ENCODE measurements at places on chromosomes 3 and 15. TPM values are rescaled to one million over a fixed set of nuclear protein-coding genes. Genes with fewer than 3 reads are reported as not detected.

DNA sequence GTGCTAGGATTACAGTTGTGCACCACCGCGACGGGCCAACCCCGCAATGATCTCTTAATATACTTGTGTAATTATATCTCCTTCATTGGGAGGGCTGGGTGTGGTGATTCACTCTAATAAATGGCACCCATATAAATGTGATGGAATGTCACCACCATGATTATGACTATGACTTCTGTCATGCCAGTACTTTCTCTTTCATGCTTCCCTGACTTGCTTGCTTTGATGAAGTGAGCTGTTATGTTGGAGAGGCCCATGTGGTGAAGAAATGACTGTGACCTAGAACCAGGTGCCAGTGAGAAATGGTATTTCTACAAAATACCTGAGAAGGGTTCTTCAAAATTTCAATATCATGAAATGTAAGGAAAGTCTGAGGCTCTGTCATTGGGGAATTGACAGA is 24.4 kb upstream of the TP63 start:
- DNase-seq, result no peak

- DNase-seq, result no peak
Measured at GRCh38 chr3:16720367-16720940, 115.2 kb upstream of the DAZL start.

- DNase-seq, result no peak
Measured at GRCh38 chr15:55254916-55255679, 34.5 kb downstream of the RAB27A start.

DNA sequence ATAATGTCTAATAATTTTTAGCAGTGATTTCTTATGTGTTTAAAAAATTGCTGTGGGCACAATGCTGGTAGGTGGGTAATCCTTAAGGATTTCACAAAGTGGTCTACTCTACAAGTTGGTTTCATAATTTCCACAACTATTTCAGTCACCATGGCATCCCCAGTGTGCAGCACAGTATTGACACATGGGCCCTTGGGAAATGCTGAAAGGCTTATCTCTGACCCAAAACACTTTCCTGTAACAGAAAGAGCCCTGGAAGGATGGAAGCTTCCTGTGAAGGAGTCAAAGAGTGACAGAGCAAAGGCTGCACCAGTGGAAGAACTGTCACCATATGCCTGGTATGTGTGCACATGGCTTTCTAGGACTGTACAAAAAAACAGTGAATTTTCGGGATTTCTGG is 153.7 kb downstream of the ANO10 start:
- peak; percentile 12 for DNase-seq

- peak; percentile 77 for DNase-seq
Measured at GRCh38 chr3:56125358-56126005, 342.8 kb downstream of the ERC2 start.

GRCh38 chr3:197734667-197735318 is 1.9 kb downstream of the RUBCN start:
- DNase-seq, result no peak

- no peak for DNase-seq
Measured at GRCh38 chr15:85401108-85401774, 20.8 kb downstream of the AKAP13 start.

DNA sequence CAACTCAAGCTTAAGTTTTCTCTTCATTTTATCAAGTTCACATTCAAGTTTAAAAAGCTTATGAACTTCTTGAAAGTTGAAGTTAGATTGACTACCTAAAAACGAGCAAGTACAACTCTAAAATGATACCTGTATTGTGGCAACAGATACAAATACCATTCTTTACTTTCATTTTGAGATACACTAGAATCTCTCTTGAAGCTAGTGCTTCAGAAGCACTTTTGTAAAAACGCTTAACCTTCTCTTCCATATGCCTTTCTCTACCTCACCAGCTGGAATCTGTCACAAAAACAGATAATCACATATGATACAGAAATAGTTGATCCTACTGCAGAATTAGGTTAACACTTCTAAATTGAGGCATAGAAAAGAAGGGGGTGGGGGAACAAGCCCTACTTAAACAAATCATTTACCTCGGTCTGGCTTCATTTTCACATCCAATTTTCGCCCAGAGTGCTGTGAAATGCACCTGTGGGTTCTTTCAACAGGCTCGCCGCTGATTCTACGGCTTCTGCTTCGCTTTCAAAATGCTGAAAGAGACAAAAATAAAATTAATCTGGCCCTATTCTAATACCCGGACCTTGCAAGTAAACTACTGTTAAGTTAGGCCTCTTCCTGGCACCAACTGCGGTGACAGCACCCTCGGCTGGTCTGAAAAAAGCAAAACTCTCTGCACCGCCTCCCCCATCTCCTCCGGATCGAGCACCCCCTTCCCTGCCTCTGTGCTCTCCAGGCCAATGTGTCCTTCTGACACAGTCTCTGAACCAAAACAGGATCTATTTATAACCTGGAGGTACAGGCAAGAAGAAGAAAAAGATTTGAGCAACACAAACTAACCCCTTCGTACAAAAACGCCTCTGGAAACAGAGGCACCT is 1.4 kb downstream of the ATOSA start:
- peak; percentile 71 for DNase-seq

DNA sequence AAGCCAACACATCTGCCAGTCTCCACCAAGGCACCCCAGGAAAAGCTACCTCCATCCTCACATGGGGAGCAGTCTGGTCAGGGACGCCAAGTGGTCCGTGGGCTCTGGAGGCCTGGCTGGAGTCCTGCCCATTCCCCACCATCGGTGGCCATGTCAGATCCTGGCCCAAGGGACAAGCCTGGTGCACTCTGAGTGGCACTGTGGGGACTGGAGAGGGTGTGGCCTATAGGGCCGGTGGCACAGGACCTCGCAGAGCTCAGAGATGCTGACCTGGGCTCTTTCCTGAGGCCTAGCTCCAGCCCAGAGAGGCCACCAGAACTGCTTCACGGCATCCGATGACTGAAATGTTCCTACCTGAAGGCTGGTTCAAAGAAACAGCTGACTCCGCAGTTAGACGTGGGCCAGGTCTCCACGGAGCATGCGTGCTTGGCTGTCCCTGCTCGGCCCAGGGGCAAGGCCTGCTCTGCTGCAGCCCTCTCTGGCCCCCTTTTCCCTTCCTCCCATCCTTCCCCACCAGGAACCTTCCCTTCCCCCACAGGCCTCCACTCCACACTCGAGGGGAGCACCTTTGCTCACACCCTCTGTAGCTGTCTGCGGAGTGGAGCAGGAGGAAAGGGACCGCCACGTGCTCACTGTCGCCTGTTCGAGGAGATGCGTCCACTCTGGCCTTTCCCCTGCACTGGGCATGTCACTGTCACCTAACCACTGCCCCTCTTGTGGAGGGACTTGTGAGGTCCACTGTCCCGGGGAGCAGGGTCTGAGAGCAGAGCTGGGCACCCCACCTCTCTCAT is 119.3 kb downstream of the CHSY1 start:
- no peak for DNase-seq

DNA sequence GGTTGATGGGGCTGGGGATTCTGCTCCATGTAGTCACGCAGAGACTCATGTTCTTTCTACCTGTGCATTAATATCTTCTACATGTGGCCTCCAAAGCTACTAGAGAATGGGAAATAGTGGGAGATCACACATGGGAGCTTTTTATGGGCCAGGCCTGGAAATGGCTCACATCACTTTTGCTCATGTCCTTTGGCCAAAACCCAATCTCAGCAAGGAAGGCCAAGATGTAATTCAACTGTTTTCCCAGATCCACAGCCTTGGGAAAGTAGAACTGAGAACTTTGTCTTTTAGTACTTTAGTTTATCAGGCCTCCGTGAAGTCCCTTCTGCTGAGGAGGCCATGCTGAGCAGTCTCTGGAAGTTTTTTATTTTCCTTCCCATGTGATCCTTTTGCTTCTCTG is 73.2 kb upstream of the SLC4A7 start:
- DNase-seq, result no peak

DNA sequence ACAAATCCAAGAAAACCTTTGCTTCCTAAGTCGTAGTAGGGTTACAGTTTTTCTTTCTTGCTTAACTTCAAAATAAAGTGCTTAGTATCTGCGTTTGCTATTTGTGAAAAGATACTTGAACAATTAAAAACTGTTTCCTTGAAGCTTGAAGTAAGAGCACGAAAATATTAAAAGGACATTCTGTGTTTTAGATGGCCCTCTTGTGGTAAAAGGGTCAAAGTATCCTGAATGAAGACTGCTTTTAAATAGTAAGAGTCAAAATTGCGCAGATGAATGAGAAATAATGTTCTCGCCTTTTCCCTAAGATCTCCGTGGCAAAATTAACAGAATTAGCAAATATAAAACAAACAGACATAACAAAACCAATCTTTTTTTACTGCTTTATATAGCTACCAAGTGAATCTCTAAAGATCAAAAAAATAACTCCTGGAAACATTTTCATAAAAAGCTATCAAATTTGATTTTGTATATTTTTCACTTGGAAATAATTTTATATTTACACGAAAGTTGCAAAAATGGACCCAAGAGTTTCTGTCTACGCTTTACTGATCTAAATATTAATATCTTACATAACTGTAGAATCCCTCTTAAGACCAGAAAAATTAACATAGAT is 175.4 kb downstream of the MBNL1 start:
- DNase-seq, result peak; percentile 71

- no peak for DNase-seq
Measured at GRCh38 chr3:11455956-11456355, 183.8 kb downstream of the ATG7 start.

- DNase-seq, result no peak
Measured at GRCh38 chr15:26661748-26662147, 111.1 kb downstream of the GABRB3 start.

GRCh38 chr3:165837058-165837525 is at the start of gene BCHE:
Gene BCHE (minus strand): TSS chr3:165837423. CDS start chr3:165831033, 6,390 bp downstream.
- no peak for DNase-seq

DNA sequence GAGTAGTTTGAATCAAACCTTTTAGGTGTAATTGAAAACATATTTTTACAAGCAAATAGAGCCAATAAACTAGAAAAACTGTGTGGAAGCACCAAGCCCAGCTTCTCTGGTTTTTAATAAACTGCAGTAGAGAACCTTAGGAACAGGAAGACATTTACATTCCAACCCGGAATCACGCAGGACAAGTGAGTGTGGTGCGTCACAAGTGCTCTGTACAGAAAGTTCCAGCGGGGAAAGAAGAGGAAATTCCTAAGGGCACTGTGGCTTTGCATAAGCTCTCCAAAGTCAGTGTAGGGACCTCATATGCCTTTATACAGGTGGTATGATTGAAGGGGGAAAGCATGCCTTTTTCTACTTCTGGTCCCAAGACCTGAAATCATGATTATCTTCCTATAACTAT is 21.6 kb downstream of the COL8A1 start:
- DNase-seq, result no peak

GRCh38 chr3:130839813-130840212 is 54.1 kb upstream of the ATP2C1 start:
- DNase-seq, result peak; percentile 76

- DNase-seq, result no peak
Measured at GRCh38 chr15:31448635-31448979, 122.0 kb downstream of the KLF13 start.

- no peak for DNase-seq
Measured at GRCh38 chr15:28989239-28989830, 103.6 kb downstream of the APBA2 start.

- DNase-seq, result peak; percentile 49
Measured at GRCh38 chr15:65791335-65792137, 557 bp downstream of the DENND4A start.

DNA sequence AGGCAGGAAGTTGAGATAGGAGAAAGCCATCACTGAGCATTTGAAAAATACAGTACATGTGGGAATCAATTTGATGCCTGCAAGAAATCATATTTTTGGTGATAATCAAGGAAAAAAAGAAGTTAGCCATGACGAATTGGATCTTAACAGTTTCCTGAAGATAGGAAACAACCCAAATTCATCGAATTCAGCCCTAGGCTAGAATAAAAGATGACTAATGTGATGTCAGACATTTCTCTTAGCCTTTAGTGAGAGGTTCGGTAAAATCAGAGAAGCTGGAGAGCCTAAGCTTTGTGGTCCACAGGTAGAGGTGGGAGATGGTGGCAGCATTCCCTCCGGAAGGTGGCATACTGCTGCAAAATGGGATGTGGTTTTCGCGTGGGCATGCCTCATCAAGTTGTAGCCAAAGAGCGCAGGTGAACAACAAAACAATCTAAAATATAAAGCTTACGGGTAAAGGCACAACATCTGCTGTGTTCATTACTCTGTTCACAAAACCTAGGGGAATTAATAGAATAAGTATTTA is 144.1 kb upstream of the ALCAM start:
- no peak for DNase-seq

GRCh38 chr15:80015156-80015555 is 44.2 kb upstream of the BCL2A1 start:
- DNase-seq, result no peak

GRCh38 chr3:167162083-167162482 is 218.0 kb downstream of the ZBBX start:
- DNase-seq, result no peak

DNA sequence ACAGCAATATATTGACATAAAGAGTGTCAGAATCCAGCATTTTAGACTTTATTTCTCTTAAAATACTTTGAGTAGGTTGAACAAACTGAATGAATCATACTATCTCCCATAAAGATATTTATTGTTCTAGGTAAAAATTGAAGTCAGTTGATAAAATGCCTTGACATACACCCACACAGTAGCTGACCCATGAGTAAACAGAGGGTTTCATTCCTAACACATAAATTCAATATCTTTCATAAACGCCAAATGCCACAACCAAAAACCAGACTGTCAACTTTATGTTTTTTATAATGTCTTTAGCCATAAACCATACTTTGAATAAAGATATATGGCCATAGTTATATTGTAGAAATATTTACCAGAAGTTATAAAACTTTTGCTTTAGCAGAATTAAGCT is 742.4 kb downstream of the NAALADL2 start:
- DNase-seq, result no peak

DNA sequence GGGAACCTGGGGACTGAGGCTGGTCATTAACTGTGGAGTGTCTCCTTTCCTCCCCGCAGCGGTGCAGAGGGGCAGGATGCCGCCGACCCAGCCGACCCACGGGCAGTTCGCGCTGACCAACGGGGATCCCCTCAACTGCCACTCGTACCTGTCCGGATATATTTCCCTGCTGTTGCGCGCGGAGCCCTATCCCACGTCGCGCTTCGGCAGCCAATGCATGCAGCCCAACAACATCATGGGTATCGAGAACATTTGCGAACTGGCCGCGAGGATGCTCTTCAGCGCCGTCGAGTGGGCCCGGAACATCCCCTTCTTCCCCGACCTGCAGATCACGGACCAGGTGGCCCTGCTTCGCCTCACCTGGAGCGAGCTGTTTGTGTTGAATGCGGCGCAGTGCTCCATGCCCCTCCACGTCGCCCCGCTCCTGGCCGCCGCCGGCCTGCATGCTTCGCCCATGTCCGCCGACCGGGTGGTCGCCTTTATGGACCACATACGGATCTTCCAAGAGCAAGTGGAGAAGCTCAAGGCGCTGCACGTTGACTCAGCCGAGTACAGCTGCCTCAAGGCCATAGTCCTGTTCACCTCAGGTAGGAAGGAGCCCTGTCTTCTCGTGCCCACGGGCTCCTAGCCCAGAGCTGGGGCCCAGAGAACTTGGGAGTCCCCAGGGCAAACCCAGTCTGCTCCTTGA is 3.7 kb downstream of the NR2F2 start:
- no peak for DNase-seq

GRCh38 chr3:27971600-27971999 is 249.5 kb upstream of the EOMES start:
- no peak for DNase-seq

IMPG2 gene
- total RNA-seq, result 0.78 TPM

OR5K2 gene
- not detected for total RNA-seq

GHRL gene
- total RNA-seq, result not detected

MPI gene
- 334 TPM for total RNA-seq

BLM gene
- 2.0 TPM for total RNA-seq

TEX55 gene
- not detected for total RNA-seq

CCNB2 gene
- total RNA-seq, result 1.4 TPM

NKTR gene
- total RNA-seq, result 40.3 TPM
